ENCODE measurements at places on chromosomes 5 and 9. TPM values are rescaled to one million over a fixed set of nuclear protein-coding genes. Genes with fewer than 3 reads are reported as not detected.

DNA sequence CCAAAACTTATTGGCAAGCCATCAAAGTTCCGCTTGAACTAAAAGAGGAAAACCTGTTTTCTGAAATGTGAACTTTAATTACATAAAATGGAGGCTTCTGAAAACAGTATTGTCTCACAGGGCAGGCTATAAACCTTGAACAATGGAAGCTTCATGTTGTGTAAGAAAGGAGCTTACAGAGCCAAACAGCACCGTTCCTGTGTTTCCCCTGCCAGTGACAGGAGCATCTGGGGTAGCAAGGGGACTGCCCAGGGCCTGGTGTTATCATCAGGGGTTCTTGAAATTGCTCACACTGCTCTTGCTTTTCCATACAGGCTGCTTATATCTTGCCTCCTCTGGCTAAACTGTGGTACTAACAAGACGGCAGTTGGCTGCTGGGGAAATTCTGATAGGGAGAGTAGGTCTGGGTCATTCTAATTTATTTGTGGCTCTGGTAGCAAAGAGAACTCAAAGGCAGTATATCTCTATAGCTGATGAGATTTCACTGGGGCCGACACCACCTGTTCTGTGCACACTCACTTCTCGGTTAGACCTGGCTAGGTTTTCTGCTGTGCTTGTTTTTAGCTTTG, 40.4 kb downstream of the BASP1 start:
- no peak for DNase-seq

Gene FOXD4
- total RNA-seq, result not detected

DNA sequence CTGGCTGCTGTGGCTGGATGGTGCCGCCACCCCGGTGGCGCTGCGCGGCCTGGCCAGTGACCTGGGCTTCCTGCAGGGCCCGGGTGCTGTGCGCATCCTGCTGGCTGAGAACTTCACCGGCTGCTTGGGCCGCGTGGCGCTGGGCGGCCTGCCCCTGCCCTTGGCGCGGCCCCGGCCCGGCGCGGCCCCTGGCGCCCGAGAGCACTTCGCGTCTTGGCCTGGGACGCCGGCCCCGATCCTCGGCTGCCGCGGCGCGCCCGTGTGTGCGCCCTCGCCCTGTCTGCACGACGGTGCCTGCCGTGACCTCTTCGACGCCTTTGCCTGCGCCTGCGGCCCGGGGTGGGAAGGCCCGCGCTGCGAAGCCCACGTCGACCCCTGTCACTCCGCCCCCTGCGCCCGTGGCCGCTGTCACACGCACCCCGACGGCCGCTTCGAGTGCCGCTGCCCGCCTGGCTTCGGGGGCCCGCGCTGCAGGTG, 17.5 kb downstream of the CRB2 start:
- DNase-seq, result no peak

DNA sequence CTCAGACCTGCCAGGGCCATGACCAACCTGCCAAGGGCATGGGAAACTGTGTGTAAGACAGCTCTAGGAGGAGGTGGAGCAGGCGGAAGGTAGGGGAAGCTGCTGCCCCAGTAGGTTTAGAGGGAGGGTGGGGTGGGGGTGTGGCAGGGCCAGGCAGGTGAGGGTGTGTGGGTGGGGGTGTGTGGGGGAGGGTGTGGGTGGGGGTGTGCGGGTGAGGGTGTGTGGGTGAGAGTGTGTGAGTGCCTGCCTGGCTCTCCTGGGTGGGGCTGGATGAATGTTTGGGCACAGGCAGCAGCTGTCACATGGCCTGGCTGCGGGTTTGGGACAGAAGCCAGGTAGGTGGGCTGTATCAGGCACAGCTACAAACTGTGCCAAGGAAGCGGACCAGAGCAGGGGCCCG, 8.8 kb upstream of the N4BP3 start:
- DNase-seq, result no peak

- DNase-seq, result no peak
Measured at GRCh38 chr9:122605691-122606090, 8.8 kb upstream of the OR1Q1 start.

DNA sequence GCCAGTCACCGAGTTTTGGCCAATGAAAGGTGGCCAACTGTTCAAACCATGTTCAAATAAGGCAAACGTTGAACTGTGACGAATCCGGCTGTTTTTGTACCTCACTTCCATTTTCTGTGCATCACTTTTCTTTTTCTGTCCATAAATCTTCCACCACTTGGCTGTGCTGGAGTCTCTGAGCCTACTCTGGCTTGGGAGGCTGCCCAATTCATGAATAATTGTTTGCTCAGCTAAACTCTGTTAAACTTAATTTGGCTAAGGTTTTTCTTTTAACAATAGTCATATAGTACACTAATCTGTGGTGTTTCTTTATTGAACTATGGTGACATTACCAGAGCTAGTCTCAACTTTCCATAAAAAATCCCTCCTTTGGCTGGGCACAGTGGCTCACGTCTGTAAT, 11.3 kb downstream of the NIM1K start:
- no peak for DNase-seq

All from tibial nerve (tissue), 4 donors.